Heart left ventricle (tissue), 16 donors: ENCODE measurements at places on chromosomes 12 and 14. TPM values are rescaled to one million over a fixed set of nuclear protein-coding genes. Genes with fewer than 3 reads are reported as not detected.

OVCH1 gene
- not detected for total RNA-seq

SLC5A8 gene
- total RNA-seq: not detected

DNA sequence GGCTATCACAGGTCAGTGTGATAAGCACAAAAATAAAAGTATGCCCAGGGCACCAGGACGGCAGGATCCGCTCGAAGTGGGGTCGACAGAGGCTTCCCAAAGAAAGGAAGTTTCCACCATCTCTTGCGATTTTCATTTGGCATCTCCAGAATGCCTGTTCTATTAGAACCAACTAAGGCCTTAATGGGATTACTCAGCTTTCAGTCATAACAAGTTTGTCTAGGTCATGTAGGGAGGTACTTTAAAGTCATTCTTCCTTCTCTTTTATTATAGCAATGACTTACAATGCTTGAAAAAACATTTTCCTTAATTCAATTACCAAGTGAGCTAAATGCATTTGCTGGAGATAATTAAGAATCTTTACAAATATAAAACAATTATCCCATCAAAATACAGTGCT is 83.6 kb upstream of the DIO3 start:
- no peak for DNase-seq

DNA sequence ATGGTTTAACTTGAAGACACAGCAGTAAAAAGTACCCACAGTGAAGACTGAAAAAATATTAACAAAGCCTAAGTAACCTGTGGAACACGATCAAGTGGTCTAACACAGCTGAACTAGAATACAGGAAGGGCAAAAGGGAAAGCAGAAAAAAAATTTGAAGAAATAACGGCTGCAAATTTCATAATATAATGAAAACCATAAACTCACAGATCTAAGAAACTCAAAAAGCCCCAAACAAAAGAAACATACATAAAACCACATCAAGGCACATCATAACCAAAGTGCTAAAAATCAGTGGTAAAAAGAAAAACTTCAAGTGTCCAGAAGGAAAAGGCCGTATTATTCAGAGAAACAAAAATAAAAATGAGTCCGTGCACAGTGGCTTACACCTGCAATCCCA is 30.9 kb downstream of the SPPL3 start:
- no peak for DNase-seq
